ENCODE measurements at places on chromosomes 11 and 22.

DNA sequence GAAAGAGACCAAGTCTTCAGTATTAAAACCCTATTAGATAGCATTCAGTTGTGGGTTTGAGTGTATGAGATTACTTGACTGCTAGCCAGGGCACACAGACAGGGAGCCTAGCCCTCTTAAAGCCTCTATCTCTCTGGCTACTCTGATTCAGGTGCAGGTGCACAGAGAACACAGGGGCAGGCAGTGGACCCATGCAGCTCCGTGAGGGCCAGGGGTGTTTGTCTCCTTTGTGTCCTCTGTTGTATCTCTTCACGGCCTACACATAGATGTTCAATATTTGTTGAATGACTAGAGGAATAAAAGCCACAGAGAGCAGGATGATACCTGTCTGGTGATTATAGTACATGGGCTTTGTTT is 21.5 kb upstream of the AIFM3 start:
- DNase-seq: no peak

GRCh38 chr11:94910779-94911178 is 62.6 kb downstream of the CWC15 start:
- DNase-seq: no peak

DNA sequence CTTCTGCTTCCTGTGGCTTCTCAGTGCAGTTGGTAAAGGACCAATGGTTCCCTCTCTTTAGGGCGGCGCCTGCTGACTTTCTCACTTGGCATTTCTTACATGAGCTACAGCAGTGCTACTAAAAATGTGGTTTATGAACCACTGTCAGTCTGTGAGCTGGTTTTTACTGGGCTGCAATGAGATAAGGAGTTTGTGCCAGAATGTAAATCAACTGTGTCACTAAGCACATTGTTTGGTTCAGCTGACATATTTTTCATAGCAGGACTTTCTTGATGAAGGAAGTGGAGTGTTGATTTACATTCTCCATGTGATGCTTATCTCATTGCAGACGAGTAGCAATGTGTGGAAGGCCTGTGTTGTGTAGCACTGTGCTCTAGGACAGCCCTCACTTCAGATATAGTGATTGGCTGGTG is 463.3 kb downstream of the SOX6 start:
- no peak for DNase-seq

DNA sequence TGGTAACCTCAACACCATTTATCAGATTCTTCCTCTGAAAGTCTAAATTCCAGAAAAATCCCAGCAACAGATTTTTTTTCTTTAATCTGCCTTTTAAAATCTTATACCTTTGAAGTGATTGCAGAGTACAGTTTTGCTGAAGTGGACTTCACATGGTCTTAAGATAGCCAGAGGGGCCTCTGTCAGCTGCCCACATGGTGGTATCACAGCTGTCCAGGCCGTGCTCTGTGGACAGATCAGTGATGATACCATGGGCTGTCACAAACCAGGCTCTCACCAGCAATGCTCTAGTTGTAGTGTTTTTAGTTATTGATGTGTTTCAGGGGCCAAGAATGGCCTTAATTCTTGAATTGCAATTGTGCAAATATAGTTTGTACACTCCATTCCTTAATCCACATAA is 44.0 kb downstream of the PARVA start:
- DNase-seq: no peak

DNA sequence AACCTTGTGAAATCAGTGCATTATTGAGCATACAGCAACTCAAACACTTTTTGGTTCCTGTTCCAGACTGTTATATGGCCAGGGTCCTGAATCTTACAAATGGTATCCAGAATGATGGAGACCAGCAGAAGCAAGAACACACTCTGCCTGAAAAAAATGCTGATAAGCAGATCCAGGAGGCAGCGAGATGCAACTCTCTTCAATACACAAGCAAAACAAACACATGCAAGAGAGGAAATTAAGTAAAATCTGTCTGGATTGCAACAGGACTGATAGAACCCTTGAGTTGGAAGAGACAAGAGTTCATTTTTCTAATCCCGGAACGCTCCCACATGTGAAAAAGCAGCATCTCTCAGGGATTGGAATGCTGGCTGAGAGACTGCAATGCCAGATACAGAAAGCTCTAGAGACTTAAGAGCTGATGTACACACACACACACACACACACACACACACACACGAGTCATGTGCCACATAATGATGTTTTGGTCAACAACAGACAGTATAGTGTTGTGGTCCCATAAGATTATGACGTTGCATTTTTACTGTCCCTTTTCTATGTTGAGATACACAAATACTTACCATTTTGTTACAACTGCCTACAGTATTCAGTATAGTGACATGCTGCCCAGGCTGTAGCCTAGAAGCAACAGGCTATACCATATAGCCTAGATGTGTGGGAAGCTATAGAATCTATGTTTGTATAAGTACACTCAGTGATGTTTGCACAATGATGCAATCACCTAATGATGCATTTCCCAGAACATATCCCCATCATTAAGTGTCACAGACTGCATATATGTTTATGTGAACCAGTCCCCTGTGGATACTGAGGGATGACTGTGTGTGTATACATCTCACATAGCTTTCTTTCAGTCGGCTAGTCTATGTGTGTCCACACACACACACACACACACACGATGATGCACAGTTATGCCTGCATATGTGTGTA is 406.6 kb downstream of the LARGE1 start:
- DNase-seq: no peak

- no peak for DNase-seq
Observed at GRCh38 chr11:63872800-63873197, 33.9 kb downstream of the MARK2 start.

DNA sequence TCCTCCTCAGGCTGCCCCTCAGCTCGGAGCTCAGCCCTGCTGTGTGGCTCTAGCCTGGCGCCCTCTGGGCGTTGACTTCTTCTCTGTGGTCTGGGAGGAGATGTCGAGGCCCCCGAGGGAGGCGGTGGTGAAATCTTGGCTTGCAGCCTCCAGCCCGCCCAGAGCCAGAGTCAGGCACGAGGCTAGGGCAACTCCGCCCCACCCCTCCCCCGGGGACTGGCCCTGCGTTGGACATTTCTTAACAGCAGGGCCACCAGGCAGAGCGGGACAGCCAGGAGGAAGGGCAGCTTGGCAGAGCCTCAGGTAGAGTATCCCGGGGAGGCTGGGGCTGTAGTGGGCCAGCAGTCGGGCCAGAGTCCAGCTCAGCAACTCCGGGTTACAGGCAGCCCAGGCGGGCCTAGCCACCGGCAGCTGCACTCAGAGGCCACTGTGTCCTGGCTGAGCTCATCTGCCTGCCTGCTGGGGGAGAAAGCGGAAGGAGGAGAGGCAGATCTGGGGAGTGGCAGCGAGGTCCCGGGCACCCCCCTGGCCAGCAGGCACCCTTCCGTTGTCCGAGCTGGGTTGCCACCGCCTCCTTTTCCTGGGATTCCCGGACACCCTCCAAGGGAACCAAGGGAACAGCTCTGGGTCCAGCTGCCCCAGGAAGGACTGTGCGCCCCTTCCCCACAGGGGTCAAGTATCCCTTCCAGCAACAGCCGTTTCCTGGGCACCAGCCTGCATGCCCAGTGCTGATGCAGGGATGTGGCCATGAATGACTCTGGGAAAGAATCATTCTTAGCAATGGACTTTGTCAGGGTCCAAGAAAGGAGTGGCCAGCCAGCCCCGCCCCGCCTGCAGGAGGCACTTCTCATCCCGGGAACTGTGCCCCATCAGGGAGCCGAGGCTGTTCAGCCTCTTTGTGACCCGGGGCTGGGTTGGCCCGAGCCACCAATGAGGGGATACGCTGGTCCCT is at the start of gene ALDH3B1:
TSS of gene ALDH3B1 (plus strand) at position 238 of the 952 bp plus-strand sequence. CDS start 4,971 bp downstream, outside the sequence.
- no peak for DNase-seq

All from activated CD4-positive, CD25-positive, alpha-beta regulatory T cell treated with anti-CD3 and anti-CD28 coated beads, Interleukin-2, amount 50 U/mL, for 16 hours (primary cell).